ENCODE measurements at places on chromosomes 7 and 10.

- no peak for DNase-seq
Measured at GRCh38 chr10:129962031-129962871, 1.8 kb downstream of the EBF3 start.

DNA sequence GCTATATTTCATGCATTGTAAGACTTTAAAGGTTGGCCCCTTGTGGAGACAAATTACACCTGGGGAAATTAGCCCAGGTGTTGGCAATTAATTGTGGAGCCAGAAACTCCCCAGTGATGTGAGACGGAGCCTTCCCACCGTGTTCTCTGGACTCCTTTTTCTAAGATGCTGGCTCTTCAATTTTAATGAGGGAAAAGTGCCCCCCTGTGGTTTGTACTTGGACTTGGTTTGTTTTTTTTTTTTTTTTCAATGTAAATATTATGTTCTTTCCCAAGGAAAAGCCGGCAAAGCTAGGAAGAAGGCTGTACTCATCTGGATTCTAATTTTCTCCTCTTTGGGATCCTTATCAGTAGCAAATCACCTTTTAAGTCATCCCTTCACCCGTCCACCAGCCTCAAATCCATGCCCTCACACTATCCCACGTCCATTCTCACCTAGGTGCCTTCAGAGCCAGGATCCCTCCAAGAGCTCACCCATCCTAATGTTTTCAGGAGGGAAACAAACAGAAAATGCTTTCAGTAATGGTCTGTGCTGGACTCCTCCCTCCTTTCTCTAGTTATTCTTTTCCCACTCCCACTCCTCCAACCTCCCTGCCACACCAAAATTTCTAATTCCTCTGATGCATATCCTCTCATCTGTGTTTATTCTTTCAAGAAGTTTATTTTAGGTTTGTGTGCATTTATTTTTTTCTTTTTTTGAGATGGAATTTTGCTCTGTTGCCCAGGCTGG lies 20.4 kb upstream of the ST8SIA6 start:
- no peak for DNase-seq

GRCh38 chr10:14664345-14664744 lies 110.4 kb downstream of the FAM107B start:
- DNase-seq, result no peak

DNA sequence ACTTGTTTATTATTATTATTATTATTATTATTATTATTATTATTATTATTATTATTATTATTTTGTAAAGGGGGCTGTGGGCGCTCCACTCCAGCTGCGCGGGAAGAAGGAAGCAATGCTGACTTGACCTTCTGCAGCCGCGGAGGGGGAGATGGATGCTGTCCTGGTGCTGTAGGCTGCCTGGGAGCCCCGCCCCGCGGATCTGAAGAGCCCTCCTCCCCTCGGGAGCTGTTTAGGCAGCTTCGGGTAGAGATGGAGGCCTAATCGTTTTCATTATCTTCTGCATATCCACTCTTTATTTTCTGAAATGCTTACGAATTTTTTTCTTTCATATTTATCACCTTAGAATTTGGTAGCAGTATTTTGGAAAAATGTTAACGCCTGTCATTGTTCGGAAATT lies 101.2 kb upstream of the KLF6 start:
- DNase-seq, result no peak

- no peak for DNase-seq
Measured at GRCh38 chr7:36372156-36372555, 17.5 kb upstream of the ANLN start.

DNA sequence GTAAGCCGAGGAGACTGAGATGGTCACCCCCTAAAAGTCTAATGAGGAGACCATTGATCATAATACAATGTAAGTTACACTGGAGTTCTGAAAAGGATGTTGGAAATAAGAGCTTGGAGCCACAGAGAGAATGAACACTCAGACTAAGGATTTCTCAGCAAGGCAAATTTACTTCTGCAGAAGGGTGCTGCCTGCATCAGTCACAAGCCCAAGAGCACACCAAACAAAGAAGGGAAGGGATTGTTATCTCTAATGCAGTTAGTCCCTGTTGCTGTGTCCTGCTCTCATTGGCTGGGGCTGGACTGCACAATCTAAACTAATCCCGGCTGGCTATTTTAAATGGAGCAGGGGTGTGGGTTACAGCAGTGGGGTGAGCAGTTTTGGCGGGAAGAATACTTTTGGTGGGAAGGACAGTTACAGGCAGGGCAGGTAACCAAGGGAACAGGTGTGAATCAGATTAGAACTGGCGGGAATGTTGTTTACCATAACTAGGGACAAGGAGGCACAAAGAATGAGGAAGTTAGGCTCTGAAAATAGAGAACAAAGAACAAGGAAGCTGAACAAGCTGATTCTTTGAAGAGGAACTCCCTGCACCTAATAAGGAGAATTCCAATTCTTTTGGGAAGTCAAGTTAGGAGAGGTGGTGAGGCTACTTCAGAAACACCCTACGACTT lies 30.3 kb upstream of the TRIM24 start:
- DNase-seq, result no peak

DNA sequence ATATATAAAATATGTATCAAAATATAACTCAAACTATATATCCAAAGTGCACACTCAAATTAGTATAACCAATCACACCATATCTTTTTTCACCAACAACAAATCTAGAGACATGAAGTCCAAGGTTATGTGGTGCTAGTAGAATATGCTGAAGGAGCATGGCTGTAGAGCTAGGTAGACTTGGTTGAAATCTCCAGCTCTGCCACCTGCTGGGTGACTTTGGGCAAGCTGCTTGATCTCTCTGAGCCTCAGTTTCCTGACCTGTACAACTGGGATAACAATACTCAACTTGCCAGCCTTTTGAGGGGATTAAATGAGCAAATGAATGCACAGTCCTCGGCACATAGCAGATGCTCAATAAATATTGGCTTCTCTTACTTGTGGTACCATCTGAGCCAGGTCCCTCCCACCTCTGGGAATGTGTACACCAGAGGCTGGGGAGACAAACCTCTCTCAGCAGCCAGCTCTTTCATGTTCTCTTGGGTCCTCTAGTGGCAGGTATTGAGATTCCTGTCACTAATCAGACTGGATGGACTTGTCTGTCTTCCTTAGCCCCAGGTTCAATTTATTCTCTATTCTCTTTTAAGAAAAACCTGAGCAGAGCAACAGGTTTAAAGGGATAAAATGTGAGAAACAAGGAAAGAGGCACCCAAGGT lies 94.3 kb upstream of the PDE1C start:
- no peak for DNase-seq

DNA sequence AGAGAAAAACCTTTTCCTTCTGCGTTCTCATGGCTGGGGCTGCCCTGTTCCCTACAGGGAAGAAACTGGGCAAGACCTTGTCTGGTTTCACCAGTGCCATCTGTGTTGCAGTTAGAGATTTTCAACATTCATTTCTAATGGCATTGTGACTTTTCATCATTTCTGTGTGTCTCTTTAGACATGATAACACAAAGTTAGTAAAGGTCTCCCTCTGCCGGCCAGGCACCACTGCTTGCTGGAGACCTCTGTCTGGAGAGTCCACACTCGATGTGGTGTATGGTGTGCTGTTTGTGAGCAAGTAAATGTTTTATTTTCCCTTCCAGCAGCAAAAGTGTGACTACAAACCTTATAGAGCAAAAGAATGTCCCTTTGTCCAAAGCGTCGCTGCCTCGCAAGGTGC lies 213.5 kb downstream of the PAXIP1 start:
- no peak for DNase-seq

GRCh38 chr10:45673074-45673648 lies 589 bp upstream of the ZFAND4 start:
- no peak for DNase-seq

- no peak for DNase-seq
Measured at GRCh38 chr7:131007439-131008330, 273.7 kb upstream of the KLF14 start.

- no peak for DNase-seq
Measured at GRCh38 chr7:75608451-75609122, 116.5 kb downstream of the SPDYE5 start.

GRCh38 chr10:34003561-34003960 lies 669.1 kb upstream of the NRP1 start:
- no peak for DNase-seq

- DNase-seq, result no peak
Measured at GRCh38 chr10:83108565-83109333, 1030.6 kb upstream of the GHITM start.

- DNase-seq, result no peak
Measured at GRCh38 chr10:120987359-120987758, 136.2 kb downstream of the WDR11 start.

- DNase-seq, result no peak
Measured at GRCh38 chr7:305410-306151, 15.6 kb downstream of the FOXL3 start.

Data from stimulated activated CD4-positive, alpha-beta T cell treated with anti-CD3 and anti-CD28 coated beads, Interleukin-1b, Interleukin-23, amount 100 ng/mL, for 1 hour (primary cell).